ENCODE measurements at places on chromosomes 6 and 20.

- no peak for DNase-seq
These were observed 31.3 kb downstream of the PNPLA1 start for GRCh38 chr6:36301085-36301658.

DNA sequence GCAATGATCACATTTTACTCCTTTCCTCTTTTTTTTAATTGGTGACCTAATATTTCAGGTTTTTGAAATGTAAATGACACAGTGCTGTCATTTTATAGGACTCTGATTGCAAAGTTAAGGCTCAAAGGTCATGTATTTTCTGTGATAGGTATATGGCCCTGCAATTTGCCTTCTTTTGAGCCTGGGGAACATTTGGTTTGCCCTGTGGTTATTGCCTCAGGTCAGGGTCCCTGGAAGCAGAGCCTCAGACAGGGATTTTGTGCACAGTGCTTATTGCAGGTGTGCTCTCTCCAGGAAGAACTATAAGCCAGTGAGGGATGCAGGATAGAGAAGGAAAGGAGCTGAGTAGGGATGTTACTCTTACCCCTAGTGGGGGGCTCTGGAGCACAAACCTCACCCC, 229.3 kb upstream of the ECI2 start:
- DNase-seq = no peak

DNA sequence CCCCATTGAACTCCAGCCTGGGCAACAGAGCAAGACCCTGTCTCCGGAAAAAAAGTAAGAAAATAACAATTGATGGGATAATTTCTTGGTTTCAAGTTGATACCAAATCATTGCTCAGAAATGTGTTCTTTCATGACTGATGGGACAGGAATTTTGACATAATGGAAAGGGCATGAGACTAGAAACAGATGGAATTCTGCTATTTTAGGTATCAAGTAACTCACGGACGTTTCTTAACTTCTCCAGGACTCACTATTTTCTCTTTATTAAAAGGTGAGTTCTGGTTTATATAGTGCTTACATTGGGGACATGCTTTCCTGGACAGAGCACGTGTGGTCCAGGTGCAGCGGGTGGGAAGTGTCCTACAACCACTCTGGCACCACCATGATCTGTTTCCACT, 6.0 kb upstream of the DSP start:
- DNase-seq = no peak

GRCh38 chr6:137697267-137697938, 169.7 kb upstream of the TNFAIP3 start:
- DNase-seq = no peak

DNA sequence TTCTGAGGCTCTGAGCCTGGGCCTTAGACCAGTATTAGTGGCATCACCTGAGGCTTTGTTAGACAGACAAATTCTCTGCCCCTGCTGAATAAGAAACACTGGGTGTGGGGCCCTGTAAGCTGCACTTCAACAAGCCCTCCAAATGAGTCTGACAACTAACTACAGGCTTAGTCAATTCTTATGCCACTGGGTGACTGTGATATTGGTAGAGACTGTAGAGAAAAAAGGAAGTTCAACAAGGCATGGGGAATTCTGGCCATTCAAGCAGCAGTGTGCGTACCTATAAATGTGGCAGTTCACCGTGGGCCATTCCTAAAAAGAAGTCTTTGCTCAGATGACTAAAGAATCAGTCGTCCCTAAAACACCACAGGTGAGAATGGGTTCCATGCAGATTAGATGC, 82.7 kb downstream of the MDN1 start:
- no peak for DNase-seq

DNA sequence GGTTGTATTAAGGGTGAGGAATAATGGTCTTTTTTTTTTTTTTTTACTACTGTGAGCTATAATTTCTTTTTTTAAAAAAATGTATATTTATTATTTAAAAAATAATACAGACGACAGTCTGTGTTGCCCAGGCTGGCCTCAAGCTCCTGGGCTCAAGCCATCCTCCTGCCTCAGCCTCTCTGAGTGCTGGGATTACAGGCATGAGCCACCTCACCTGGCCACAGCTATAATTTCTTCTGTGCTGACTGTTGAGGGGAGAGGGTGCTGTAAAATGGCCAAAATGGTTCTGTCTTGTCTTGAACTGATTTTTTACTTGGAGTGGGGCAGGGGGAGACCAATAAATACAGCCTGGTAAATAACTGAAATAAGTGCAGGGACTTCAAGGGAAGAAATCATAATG, 3.6 kb downstream of the SRSF3 start:
- DNase-seq = no peak

- DNase-seq = no peak
These were observed at the start of gene PI3 for GRCh38 chr20:45174434-45175364. PI3 (plus strand) TSS chr20:45174902; CDS start chr20:45174923, 21 bp downstream.

DNA sequence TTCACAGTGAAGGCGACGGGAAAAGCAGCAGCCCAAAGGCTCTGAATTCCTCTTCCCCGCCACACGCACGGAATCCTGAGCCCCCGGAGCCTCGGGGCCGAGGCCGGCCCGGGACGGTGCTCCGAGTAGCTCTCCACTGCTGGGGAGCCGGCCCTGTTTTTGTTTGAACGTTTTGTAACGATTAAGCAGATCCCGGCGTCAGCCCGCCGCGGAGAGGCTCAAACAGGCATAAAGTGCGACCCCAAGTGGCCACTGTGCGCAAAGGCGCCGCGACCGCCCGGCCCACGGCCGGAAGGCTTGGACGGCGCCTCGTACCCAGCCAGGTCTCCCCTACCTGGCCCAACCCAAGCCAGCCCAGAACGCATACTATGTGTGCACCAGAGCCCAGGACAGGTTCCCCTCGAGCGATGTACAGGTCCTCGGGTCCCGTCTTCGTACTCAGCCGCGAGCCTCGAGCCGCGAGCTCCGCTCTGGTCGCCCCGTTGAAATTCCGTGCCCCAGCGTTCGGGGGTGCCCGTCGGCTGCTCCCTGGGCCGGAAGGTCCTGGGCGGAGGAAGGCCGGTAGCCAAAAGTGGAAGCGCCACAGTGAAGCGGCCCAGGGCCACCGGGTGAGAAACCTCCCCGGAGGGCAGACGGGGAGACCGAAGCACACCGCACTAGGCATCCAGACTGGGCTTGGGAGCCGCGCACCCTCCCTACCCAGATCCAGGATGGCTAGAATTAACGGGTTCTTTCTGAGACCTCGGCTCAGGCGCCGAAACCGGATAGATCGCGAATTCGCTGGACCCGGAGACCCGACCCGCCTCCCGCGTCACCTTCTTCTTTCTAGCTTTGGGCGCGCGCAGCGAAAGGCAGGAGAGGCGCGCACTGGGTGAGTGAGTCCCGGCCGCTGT, 1.2 kb upstream of the MAFB start:
- no peak for DNase-seq

GRCh38 chr20:35363190-35363589, 48.6 kb downstream of the UQCC1 start:
- no peak for DNase-seq

- no peak for DNase-seq
These were observed 330 bp downstream of the CGA start for GRCh38 chr6:87094576-87094975.

GRCh38 chr6:11493974-11494373, 43.6 kb upstream of the TMEM170B start:
- DNase-seq = no peak

DNA sequence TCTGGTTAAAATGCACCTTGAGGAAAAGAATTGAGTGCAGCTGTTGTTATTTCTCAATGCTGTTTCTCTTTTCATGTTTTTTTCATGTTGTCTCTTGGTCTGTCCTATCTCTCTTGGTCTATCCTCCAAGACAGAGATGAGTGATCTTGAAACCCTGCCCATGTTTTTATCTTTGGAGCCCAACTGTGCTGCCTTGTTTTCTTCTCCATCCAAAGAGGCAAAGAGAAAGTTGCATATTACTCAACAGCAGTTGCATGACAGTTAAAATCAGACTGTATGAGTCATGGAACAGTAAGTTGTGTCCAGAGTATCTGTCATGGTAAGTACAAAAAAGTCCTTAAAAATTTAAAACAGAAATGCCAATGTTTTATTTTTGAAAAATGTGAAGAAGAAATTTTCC, 26.2 kb downstream of the BCAS1 start:
- DNase-seq = no peak

Data from SHP77 treated with DMSO at 0.1 percent for 48 hours (cell line).